Hippocampal formation (tissue), 2 donors: ENCODE measurements at places on chromosomes 12 and 14.
A peak's percentile ranks its signal among the peaks of the same experiment; 100 is the strongest.

- no peak for DNase-seq
Observed at GRCh38 chr12:52231305-52232202, 1.5 kb upstream of the KRT7 start.

DNA sequence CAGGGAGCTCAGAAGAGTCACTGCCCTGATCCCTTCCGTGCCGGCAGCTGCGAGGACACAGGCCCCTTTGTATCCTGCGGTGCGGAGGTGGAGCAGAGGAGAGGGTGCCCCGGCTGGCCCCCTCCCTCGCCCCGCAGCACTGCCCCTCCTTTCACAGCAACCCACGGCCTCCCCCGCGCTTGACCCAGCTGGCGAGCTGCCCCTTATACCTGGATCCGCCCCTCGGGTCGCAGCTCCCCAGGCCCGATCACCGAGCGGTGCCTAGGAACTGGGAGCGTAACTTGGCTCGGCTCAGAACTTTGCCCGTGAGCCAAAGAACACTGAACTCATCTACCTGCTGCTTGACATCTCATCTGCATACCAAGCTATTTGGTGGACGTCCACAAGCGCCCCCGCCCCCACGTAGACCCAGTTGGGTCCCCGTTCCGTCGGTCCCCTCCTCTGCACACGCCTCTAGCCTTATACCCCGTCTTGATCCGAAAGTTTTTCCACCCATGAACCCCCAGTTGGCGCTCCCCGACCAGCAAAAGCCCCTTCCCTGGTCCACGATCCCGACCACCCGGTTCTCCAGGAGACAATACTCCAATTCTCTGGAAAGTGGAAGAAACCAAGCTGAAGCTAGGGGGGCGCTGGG, 697 bp upstream of the DNAJC14 start:
- DNase-seq = peak; percentile 74

- DNase-seq = no peak
Observed at GRCh38 chr12:100251917-100252316, 15.0 kb downstream of the DEPDC4 start.

DNA sequence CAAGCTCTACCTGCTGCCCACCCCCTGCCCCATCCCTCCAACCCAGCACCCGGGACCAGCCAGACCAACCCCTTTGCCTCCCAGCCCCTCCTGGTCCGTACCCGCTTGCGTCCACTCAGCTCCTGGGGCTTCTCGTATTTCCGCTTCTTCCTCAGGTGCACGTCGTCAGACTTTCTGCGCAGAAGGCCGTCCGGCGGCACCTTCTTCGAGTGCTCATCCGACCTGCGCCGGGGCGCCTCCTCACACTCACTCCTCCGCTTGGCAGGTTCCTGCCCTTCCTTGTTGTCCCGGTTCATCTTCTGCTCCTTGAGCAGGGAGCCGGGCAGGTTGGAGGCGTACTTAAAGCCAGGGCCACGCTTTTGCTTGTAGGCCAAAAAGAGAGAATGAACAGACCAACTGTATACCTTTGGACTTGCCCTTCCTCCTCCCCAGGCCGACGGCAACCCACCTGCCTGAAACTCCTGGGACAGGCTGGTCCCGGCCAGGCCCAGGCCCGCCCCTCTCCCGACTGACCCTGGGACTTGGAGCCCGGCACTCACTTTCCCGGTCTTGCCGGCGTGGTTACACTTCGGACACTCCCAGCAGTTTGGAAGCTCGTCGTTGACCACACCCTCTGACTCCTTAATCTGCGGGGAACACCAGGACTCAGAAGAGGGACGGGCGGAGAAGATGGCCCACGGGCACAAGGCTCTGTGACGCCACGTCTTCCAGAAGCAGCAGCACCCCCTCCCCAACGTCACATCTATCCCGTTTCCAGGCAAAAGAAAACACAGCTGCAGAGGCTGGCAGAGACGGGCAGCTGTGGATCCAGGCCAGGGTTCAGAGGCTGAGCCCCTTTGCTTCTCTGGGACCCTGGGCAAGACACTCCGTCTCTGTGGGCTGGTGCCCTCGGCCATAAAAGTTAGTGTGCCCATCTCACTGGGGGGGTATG, 44.3 kb downstream of the RNF34 start:
- DNase-seq = peak; percentile 31

DNA sequence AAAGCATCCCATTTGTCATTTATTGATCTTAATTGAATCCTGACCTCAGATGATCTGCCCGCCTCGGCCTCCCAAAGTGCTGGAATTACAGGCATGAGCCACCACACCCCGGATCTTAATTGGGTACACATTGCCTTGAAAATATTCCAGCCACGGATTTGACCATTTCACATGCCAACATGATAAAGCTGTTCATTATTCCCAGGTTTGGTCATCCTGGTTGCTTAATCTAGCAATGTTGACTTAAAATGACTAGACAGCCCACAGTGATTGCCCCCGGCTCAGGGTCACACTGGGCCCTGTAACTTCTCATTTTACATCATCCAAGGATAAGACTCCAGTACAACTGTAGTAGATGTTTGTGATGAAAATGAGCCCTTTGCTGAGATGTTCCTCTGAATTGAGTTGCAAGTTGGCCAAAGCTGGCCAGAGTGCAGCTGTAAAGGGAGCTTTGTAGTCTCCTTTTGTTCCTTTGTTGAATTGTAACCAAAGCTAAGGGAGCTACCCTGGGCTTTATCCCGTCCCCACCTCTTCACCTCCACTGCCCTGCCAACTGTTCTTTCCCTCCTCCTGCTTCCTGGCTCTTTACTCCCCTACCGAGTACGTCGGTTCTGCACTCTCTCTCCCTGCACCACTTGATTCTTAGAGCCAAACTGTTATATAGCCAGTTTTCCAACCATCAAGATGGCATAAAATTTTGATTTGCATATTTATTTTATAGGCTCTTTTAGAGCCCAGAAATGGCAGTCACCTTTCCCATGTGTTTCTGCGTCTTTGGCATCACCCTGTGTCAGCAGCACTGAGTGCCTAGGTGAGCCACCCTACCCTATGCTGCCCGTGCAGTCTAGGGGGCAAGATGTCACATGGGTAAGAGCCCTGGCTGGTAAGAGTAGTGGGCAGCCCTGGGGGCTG, 141.3 kb upstream of the HIF1A start:
- no peak for DNase-seq

GRCh38 chr14:22802860-22803686, 12.2 kb downstream of the SLC7A7 start:
- DNase-seq = no peak
